NCI-H510A treated with DMSO at 0.1 percent for 48 hours (cell line): ENCODE measurements at places on chromosomes 13 and 19.
A peak's percentile ranks its signal among the peaks of the same experiment; 100 is the strongest.

- peak; percentile 6 for DNase-seq
Measured at GRCh38 chr13:27933580-27934328, 14.0 kb downstream of the PDX1 start.

- DNase-seq = no peak
Measured at GRCh38 chr13:24834902-24835510, 71.0 kb downstream of the RNF17 start.

GRCh38 chr19:7067716-7068115 is 1.8 kb upstream of the ZNF557 start:
- no peak for DNase-seq

GRCh38 chr13:78659450-78659730 is 435 bp upstream of the OBI1 start:
- DNase-seq = no peak

- no peak for DNase-seq
Measured at GRCh38 chr19:49408816-49409440, 14.3 kb downstream of the PTH2 start.

DNA sequence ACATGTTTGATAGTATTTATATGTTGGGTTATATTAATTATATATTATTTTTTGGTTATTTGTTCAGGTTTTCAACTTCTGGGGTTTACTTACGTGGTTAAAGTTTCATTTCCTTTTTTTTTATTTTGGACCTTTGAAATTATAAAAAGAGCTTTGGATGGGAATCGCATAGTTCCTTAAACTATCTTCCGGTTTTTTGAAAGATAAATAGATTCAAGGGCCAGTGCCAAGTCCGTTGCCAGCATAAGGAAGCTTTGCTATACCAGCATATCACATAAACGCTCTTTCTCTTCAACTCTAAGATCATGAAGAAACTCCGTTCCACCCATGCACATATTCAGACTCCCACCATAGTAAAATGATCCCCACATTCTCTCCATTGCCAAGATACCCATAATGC is 7.4 kb upstream of the OXGR1 start:
- no peak for DNase-seq

- no peak for DNase-seq
Measured at GRCh38 chr13:65697843-65698242, 1532.3 kb downstream of the PCDH9 start.

GRCh38 chr13:109369353-109370052 is 416.9 kb downstream of the IRS2 start:
- DNase-seq = no peak

DNA sequence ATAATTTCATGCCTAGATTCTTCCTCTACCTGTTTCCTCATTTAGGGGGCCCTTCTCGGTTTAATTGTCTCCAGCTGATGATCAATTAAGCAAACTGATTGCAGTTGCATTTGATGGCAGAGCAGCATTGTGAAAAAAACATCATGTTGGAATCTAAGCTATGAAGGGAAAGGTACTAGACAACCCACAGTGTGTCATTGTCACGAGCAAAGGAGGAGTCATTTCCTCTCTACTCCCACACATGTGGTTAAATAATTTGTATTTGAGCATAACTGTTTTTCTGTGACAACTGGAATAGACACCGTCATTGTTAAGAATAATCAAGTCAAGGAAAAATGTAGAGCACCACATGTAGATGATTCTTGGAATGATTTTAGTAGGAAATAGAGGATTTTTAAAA is 240.3 kb downstream of the DCT start:
- no peak for DNase-seq

GRCh38 chr13:48975856-48976575 is at the start of gene FNDC3A:
Gene FNDC3A (plus strand): TSS chr13:48975912. CDS start chr13:49006191, 30,279 bp downstream.
- DNase-seq = peak; percentile 15

- no peak for DNase-seq
Measured at GRCh38 chr19:40893112-40893511, 11.1 kb upstream of the CYP2A7 start.

GRCh38 chr13:50670272-50670671 is 173.2 kb downstream of the DLEU7 start:
- DNase-seq = no peak

DNA sequence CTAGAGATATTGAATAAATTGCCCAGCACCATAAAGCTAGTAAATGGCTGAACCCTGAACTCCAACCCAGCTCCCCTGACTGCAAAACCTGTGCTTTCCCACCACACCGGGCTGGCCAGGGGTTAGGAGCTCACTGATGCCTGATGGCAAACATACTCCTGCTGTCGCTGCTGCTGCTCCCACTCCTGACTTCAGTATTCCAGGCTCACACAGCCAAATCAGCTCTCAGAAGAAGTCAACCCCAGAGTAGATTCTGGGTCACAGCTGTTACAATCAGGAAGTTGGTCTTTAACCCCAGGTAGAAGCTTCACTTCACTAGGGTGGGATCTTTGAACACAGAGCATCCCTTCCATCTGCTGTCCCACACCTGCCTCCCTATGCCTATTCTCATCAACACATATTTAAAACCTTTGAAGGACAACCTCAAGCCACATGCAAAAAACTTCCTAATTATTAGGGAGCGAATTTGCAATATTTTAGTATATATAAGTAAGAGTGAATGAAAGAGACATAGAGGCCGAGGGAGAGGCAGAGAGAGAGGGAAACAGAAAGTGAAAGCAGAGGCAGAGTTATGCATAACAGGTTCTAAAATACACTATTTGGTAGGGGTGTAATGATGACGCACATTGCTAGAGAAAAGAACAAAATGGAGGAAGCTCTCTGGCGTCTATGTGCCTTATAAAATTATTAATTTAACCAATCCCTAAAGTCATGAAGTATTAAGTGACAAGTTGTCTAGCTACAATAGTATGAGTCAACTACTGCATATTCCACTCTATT is 99.4 kb upstream of the SERP2 start:
- no peak for DNase-seq

DNA sequence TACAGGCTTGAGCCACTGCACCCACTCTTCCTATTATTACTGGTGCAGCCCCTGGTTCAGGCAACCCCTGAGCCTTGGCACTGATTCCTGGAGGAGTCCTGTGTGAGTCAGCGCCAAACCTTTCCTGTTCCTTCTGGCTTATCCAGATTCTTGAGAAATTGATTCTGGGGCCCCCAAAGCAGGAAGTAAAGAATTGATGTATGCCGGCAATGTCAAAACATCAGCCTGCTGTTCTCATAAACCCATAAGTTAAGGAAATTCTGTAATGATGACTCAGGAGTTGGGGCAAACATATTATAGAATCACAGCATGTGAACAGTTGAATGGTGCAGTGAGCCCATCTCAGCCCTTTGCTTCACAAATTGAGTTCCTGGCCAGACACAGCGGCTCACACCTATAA is 1.4 kb upstream of the OR7G3 start:
- no peak for DNase-seq

GRCh38 chr13:94704377-94705080 is 7.8 kb downstream of the SOX21 start:
- DNase-seq = no peak

- no peak for DNase-seq
Measured at GRCh38 chr19:14906711-14907110, 20.8 kb upstream of the OR7A17 start.

GRCh38 chr13:69683921-69684686 is 423.5 kb upstream of the ATXN8OS start:
- DNase-seq = peak; percentile 70

- no peak for DNase-seq
Measured at GRCh38 chr13:80862456-80862855, 521.5 kb upstream of the SPRY2 start.

DNA sequence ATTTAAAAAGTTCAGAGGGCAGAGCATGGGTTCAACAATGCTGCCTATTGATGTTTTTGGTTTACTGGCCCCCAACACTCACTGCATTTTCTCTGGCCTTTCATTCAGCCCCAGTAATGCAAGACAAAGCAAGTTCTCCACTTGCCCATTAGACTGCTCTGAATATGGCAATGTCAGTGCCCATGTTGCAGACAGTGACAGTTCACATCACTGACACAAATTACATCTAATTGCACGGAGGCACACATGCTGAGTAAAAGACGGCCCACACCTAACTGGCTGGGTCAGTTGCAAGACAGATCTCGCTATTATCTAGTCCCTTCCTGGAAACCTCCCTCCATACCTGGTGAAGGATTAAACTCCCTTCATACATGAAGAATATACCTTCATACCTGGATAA is 54.0 kb downstream of the ENOX1 start:
- DNase-seq = no peak

DNA sequence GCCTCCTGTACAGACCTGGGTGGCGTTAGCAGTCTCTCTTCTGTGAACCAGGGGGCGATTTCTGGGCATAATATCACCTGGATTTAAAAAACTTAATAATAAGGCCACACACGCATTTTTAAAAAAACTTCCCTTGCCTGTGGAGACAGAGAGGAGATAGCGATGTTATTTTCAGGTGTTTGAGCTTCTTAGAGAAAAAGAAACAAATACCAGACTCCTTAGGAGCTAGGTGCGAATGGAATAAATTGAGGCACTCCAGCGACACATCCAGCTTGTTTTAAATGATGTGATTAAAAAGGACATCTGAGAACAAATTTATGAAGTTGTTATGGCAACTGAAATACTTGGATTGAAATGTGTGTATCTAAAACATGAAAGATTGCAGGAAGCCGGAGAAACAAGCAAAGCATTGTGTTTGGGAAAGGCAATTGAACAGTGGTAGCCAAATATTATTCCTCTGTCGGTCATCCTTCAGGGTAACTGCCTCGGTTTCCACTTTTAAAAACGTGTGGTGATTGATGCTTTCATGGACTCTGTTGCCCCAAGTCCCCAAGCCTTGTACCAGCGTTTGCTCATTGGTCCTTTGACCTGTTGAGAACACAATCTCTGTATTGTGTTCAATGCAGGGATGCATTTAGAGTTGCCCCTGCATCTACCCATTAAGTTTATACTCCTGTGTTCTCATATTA is 158.7 kb downstream of the TM9SF2 start:
- no peak for DNase-seq

- no peak for DNase-seq
Measured at GRCh38 chr13:73722120-73722519, 412.1 kb downstream of the KLF12 start.

DNA sequence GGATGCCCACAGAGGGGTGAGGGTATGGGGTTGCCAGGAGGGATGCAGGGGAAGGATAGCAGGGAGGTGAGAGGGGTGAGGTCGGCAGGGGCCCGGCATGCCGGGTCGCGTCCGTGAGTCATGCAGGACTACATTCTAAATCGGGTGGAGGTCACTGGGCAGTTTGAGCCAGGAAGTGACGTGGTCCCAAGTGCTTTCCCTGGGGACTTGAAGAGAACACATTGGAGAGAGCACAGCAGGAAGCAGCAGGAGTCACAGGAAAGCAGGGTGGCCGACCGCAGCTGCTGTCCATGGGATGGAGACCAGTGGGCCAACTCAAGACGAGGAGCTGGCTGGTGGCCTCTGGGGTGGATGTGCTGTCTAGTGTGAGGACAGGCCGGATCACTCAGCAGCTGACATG is 92.0 kb upstream of the WASF3 start:
- no peak for DNase-seq

DNA sequence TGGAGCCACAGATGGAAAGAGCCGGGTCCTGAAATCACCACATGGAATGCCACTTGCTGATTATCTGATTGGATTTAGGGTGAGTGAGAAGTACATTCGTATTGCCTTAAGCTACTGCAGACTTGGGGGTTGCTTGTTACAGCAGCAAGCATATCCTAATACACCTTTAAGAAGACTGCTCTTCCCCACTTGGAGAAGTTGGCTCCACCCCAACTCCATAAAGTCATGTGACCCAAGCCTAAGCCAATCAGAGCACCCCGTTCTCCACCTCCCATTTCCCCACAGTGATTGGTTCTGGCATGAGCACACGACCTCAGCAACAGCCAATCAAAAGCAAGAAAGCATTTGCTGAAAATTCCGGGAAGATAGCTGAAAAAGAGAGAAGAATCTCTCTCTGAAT is 23.1 kb downstream of the CACNA1A start:
- DNase-seq = no peak

- peak; percentile 26 for DNase-seq
Measured at GRCh38 chr13:38582133-38582532, 104.7 kb upstream of the FREM2 start.

DNA sequence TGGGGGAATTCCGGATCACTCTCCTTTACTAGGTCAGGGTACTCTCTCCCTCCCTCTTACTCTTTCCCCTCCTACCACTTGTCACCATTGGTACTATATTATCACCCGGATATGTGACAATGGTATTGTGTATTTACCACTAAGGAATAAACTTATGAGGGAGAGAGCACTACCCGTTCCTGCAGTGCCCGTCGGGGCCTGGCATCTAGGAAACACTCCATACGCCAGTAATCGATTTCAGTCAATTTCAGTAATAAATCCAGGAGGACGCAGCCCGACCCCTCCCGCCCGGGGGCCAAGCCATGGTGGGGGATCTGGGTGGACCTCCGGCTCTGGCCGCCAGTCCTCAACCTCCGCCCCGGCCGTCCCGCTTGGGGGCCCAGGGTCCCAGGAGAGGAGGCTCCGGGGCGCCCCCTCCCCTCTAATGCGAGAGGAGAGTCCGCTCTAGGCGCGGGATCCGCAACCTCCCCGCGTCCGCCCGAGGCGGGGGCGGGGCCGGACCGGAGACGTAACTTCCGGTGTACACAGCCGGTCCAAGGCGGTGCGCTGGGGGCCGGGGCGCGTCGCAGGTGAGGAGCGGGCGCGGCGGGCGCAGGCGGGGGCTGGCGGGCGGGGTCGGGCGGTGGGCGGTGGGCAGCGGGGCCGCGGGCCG is at the start of gene GARRE1:
TSS of gene GARRE1 (plus strand) at position 509 of the 652 bp plus-strand sequence. CDS start 45,920 bp downstream, outside the sequence.
- DNase-seq = peak; percentile 43

- DNase-seq = no peak
Measured at GRCh38 chr13:111183087-111183645, 68.1 kb downstream of the ARHGEF7 start.

DNA sequence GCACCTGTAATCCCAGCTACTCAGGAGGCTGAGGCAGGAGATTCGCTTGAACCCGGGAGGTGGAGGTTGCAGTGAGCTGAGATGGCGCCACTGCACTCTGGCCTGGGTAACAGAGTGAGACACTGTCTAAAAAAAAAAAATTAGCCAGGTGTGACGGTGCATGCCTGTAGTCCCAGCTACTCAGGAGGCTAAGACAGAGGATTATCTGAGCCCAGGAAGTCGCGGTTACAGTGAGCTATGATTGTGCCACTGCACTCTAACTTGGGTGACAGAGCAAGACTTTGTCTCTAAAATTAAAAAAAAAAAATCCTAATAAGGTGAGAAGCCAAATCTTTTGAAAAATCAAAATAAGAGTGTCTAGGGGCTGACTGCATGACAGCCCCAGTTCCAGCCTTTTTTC is 9.7 kb upstream of the CEBPA start:
- DNase-seq = no peak

GRCh38 chr19:47626238-47626637 is 17.3 kb downstream of the BICRA start:
- no peak for DNase-seq
